ENCODE measurements at places on chromosomes 16 and 17.

DNA sequence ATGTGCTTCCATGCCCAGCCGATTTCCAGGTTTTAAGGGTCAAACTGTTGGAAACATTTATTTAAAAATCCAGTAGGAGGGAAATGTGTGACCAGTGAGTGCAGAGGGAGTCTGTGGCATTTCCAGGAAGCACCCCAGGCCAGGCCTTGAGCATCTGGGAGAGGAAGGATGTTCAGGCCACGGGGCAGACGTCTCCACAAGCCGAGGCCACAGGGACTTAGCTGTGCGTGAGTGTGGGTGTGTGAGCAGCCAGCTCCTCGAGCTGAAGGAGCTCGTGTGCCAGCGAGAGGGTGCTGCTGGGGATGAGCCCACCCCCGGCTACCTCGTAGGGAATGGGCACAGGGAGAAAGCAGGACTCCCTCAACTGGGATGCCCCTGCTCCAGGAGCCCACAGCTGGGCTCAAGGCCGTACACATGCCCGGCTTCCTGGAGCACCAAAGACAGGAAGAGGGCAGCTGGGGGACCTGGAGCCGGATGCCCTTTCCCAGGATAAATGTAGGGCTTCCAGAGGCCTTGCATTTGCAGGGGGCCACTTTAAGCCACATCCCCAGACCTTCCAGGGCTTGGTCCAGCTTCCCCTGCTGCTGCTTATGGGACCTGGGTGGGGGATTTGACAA lies 12.5 kb downstream of the NPTX1 start:
- DNase-seq, result no peak

DNA sequence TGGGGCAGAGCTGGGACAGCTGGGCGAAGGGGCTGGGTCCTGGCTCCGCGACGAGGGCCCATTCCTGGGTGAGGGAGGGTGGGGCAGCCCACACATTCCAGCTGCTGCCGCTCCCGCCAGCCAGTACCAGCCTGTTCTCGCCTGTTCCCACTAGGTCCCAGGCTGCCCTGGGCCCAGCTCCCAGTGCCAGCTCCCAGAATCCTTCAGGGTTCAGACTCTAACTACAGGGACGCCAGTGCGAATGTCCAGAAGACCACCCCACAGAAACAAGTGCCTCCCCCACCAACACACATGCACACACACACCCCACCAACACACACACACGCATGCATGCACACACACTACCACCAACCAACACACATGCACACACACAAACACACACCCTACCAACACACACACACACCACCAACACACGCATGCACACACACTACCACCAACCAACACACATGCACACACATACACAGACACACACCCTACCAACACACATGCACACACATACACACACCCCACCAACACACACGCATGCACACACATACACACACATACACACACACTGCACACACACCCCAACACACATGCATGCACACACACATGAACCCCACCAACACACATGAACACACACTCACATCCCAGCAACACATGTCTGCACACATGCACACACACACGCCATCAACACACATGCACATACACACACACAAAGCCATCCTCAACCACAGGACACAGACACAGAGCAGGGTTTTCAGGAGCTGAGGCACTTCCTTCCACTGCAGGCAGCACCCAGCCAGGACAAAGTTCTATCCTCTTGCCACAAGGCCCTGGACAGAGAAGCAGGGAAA lies 27.5 kb upstream of the KRT17 start:
- no peak for DNase-seq

DNA sequence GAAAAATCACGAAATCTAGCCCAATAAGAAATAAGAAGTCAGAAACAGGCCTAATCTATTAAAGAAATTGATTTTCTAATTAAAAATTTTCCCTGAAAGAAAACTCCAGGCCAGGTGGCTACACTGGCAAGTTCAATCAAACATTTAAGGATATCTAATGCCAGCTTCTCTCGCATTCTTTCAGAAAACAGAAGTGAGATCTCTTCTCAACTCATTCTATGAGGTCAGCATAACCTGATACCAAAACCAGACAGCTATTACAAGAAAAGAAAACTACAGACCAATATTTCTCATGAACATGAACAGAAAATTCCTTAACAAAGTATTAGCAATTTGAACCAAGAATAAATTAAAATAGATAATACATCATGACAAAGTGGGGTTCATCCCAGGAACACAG lies 52.4 kb downstream of the AXIN2 start:
- no peak for DNase-seq

- no peak for DNase-seq
Measured at GRCh38 chr17:72726936-72727335, 365.6 kb downstream of the SLC39A11 start.

DNA sequence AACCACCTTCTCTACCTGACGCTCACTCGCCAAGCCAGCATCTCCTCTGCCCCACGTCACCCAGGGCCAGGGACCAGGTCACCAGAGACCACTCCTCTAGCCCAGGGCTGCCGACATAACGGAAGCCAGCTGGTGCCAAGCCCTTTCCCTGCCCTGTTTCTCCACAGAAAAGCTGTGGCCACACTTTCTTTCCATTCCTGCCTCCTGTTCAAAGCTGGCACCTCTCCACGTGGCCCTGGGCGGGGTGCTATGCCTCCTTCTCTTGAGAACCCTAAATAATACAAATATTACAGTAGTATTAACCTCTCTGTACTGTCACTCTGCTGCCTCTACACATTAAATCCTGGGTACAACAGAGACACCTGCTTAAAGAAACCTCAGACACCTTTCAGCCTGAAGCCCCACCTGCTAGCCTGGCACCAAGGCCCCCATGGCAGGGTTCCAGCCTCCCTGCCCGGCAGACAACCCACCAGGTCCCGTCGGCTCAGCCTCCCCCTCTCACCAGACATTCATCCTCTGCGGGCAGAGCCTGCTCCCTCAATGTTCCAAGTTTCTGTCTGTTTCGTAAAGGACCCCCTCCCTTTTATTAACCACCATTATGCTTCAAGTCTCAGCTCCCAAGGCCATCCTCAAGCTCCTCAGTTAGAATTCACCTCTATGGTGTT lies 62.3 kb downstream of the TIMM22 start:
- no peak for DNase-seq
